ENCODE measurements at places on chromosomes 5 and 9.

GRCh38 chr9:34688329-34689115 is 2.6 kb downstream of the CCL19 start:
- no peak for DNase-seq

DNA sequence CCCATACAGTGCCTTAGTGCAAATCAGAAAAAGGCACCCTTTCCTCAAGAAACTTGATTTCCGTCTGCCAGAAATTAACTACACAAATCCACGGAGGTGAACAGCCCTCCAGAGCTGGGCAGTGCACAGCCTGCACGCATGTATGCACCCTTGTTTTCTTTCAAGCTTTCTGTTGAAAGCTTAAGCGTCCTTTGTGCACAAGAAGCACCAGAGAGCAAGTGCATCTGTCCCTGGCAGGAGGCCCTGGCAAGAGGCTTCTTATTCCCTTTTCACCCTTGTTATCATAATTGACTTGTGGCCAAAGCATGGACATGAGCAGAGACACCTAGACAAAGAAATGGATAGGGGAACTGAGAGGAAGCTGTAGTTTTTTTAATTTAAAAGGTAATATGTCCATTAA is 47.4 kb upstream of the ATG10 start:
- DNase-seq = peak; percentile 3

GRCh38 chr9:134218230-134218629 is 53.9 kb upstream of the RNU6ATAC start:
- no peak for DNase-seq

GRCh38 chr9:131847665-131848354 is 107.9 kb upstream of the RAPGEF1 start:
- DNase-seq = no peak

- no peak for DNase-seq
These were observed 15.6 kb upstream of the ACSL6 start for GRCh38 chr5:132027027-132027426.

DNA sequence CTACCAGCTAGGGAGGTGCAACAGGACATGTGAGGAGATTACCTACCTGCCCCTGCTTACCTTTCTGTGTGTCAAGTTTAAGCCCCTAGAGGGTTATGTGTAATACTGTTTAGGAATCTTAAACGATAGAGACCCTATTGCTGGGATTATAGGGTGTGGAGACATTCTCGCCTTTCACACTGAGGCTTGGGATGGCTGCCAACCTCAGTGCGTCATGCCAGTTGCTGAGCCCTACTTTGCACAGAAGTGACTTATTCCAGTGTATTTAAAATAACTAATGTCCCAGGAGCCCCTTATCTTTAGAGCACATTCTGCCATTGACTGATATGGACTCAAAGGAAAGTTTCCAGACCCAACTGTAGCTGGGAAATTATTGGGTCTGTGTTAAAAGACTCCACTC is 76.6 kb upstream of the XPA start:
- no peak for DNase-seq

GRCh38 chr9:96299823-96300222 is 2.2 kb downstream of the HSD17B3 start:
- no peak for DNase-seq

- DNase-seq = no peak
These were observed 78.7 kb downstream of the GAS1 start for GRCh38 chr9:86868616-86869015.

DNA sequence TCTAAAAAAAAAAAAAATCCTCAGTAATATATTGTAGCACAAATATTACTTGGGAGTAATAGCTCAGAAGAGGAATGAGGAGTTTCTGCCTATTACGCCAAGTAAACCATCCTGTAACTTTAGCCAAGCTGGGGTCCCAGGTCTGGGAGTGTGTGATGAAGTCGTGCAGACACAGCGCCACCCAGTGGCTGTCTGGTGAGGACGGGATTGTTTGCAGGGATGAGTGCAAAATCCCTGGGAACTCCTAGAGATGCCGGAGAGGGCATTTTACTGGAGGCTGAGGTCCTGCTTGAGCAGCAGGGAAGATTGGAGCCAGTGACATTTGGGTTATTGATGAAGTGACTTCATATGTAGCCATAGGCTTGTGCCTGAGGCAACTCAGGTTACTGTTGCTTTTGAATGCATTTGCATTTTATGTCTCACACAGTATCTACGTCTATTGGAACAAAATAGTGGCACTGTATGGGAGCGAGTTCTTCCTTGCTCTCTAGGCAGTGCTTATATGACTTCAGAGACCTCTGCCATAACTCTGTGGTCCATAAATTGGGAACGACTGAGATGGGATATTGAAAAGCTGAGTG is 72.8 kb downstream of the PSAT1 start:
- DNase-seq = peak; percentile 67

- DNase-seq = no peak
These were observed 37.0 kb upstream of the TAF1L start for GRCh38 chr9:32672469-32672868.

GRCh38 chr5:116382032-116382873 is 192.4 kb downstream of the SEMA6A start:
- DNase-seq = no peak

- DNase-seq = no peak
These were observed 58.1 kb downstream of the ZNF474 start for GRCh38 chr5:122187426-122187825.

DNA sequence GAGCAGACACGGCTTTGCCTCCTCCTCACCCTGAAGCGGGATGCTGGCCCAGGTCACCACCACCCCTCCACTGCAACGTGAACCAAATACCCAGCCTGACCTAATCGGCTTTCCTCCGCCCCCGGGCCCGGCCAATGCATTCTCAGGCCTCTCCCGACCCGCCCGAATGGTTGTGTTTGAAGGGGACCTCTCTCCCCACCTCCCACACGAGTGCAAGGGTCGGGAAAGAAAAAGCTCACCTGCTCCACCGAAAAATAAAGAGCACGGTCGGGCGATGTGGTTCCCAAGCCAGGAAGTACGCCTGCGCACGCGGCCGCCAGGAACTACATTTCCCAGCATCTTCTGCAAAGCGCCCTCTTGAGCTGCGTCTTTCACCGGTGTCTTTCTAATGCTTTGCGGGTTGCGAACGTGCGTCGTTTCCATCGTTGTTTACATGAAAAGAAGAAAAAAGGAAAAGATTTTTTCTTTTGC is at the start of gene ZNF883:
ZNF883 (minus strand) TSS at position 282 of the 471 bp plus-strand sequence.
- DNase-seq = peak; percentile 81

GRCh38 chr5:9924614-9925013 is 294.5 kb upstream of the TAS2R1 start:
- no peak for DNase-seq

- DNase-seq = no peak
These were observed 123.6 kb downstream of the ELAVL2 start for GRCh38 chr9:23702311-23702922.

DNA sequence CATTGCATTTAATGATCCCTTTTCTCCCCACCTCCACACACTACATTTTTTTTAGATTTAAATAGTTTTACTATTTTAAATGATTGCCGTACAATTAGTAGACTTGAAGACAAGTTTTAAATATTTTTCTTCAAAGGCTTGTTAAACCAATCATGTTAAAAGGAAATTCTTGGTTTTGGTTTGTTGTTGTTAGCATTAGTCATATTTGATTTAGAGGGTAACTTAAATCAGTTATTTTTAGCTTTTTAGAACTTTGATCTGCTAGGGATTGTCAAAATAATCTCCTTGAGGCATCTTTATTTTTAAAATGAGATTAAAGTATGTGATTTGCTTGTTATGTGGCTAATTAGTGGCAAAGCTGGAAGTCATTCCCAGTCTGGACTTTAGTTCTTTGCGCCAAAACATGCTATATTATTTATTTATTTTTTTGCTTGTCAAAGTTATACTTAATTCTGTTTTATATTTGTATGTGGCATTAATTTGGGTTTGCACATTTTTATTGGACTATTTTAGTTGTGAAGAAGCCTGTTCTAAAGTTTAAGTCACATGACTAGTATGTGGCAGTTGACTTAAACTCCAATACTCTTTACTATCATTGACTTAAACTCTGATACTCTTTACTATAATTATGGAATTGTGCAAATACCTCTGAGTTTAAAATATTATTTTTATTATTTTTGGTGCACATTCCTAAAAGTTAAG is 14.7 kb downstream of the ITGA1 start:
- DNase-seq = no peak

DNA sequence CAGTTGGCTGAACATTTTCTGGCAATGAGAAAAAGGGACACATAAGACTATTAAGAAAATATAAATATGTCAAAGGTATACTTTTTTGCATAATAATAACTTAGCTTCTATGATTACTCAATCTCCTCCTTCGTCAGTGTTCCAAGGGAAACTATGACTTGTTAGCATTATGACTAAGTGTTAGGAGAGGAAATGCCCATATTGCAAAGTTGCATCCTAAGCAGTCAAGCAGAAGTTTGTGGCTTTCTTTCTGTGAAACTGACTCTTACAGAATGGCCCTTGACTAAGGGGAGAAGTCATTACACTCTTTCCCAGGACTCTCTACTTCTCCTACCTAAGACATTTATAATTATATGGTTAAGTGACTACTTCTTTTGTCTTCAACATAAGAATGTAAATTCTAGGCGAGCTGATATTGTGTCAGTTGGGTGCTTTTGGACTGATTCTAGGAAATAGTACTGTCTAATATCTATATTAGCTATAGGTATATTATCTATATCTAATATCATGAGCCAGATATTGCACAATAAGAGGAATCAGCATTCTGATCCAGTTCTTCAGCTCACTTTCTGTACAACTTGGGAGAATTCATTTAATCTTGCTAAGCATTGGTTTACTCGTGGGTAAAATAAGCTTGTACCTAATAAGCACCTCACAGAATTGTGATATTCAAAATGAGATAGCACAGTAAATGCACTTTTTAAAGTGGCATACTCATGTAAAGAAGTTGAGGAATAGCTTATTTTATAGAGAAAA is 16.4 kb upstream of the SPINK6 start:
- DNase-seq = no peak

DNA sequence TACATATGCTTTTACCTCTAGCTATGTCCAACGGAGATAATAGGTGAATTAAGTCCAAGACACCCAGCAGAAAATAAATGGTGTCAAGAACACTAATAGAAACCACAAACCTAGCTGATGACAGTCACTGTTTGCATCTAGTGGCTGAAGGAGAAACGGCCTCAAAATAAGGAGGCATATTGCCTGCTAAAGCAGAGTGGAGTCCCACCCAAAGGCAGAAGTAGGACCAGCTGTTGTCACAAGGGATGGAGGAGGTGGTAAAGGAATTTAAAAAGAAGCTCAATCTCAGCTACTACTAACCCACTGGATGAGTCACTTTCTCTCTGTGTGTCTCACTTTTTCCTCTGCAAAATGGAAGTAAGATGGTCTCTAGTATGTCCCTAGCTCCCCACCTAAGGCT is 224.3 kb downstream of the GRIA1 start:
- DNase-seq = no peak

DNA sequence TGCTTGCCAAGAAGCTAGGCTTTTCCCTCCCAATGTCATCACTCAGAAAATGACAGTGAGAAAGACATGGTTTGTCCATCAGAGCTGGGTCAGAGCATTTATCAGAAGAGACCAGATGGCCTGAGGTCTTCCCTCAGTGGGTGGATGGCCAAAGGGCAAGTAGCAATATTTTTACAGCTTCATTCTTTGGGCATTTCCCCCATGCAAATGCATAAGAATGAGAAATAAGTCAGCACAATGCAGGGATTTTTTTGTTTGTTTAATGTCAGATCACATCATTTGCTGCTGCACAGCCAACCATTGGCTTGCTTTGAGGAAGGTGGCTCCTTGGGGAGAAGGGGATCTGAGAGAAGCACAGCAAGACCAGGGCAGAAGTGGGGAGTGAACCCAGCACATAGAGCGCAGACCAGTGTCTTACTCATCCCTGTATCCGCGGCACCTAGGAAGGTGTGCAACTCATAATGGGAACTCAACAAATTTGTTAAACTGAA is 209.6 kb downstream of the SEMA6A start:
- no peak for DNase-seq

GRCh38 chr9:33437205-33437604 is 10.2 kb downstream of the AQP3 start:
- DNase-seq = no peak

DNA sequence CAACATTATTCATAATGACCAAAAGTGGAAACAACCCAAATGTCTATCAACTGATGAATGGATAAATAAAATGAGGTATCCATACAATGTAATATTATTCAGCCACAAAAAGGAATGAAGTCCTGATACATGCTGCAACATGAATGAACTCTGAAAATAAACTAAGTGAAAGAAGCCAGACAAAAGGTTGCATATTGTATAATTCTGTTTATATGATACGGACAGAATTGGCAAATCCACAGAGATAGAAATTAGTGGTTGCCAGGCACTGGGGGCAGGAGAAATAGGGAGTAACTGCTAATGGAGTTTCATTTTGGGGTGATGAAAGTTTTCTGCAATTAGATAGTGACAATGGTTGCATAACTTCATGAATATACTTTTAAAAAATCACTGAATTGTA is 47.0 kb downstream of the KIF24 start:
- no peak for DNase-seq

- DNase-seq = no peak
These were observed 701 bp upstream of the LMX1B start for GRCh38 chr9:126612813-126613641.

GRCh38 chr5:67879620-67880510 is 335.7 kb upstream of the PIK3R1 start:
- DNase-seq = no peak

DNA sequence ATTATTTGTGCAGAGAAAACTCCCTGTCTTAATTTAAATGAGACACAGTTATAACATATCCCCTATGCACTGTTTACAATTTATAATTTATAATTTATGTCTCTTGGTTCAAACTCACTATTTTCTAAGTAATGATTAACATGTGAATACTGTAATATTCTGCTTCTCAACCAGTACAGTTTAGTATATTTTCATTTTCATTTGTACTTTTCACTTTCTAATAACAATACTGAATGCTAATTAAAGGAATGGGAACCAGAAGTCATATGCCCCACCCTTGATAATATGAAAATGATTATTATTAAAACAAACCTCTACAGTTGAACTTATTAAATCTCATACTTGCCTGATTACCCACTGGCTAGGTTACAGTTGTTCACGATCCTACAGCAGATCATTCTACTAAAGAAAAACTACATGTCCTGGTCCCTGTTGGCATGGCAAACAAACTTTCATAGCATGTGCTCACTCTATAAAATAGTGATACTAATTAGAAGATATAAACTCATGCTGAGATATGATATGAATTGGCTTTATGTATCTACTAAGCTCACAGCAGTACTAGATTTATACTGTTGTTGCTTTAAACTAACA is 66.4 kb downstream of the POU5F2 start:
- no peak for DNase-seq

- DNase-seq = no peak
These were observed 201.3 kb downstream of the HSPA4 start for GRCh38 chr5:133253070-133253469.

GRCh38 chr5:68279984-68280383 is 64.4 kb downstream of the PIK3R1 start:
- no peak for DNase-seq

- DNase-seq = no peak
These were observed 60.9 kb upstream of the RPL26L1 start for GRCh38 chr5:172898218-172898842.
